ENCODE measurements at places on chromosomes 3 and 15.

DNA sequence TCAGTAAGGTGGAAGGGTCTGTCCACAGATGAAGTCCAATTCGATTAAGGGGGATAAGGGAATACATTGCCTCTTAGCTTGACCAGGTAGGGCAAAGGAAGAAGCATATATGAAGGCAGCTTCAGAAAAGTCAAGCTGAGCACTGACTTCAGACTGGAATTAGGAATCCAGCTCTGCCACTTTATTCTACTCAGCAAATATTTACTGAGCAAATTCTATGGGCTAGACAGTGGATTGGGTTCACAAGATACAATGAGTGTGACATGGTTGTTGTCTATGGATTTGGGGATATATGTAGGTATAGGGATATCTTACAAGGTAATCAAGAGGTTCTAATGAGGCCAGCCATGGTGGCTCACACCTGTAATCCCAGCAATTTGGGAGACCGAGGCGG is 526 bp downstream of the ADIPOQ start:
- DNase-seq: no peak

GRCh38 chr15:101501703-101502373 is 12.3 kb upstream of the PCSK6 start:
- peak; percentile 28 for DNase-seq

DNA sequence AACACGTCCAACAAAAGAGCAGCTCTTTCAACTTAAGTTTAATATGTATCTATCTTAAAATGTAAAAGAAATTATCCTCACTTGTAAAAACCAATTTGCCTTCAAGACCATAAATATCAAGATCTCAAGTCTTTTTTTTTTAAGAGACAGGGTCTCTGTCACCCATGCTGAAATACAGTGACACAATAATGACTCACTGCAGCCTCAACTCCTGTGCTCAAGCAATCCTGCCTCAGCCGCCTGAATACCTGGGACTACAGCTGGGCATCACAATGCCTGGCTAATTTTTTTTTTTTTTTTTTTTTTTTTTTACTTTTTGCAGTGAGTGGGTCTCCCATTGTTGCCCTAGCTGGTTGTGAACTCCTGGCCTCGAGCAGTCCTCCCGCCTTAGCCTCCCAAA is 26.0 kb downstream of the ACAP2 start:
- DNase-seq: no peak

- DNase-seq: no peak
Observed at GRCh38 chr3:16055606-16056211, 118.8 kb upstream of the GALNT15 start.

GRCh38 chr3:60577601-60578000 is 673.7 kb downstream of the FHIT start:
- no peak for DNase-seq

Data from activated naive CD4-positive, alpha-beta T cell (primary cell).